Stimulated activated CD4-positive, alpha-beta T cell treated with anti-CD3 and anti-CD28 coated beads, Interleukin-1b, Interleukin-23, amount 100 ng/mL, for 1 hour (primary cell): ENCODE measurements at places on chromosomes 6 and 20.
A peak's percentile ranks its signal among the peaks of the same experiment; 100 is the strongest.

DNA sequence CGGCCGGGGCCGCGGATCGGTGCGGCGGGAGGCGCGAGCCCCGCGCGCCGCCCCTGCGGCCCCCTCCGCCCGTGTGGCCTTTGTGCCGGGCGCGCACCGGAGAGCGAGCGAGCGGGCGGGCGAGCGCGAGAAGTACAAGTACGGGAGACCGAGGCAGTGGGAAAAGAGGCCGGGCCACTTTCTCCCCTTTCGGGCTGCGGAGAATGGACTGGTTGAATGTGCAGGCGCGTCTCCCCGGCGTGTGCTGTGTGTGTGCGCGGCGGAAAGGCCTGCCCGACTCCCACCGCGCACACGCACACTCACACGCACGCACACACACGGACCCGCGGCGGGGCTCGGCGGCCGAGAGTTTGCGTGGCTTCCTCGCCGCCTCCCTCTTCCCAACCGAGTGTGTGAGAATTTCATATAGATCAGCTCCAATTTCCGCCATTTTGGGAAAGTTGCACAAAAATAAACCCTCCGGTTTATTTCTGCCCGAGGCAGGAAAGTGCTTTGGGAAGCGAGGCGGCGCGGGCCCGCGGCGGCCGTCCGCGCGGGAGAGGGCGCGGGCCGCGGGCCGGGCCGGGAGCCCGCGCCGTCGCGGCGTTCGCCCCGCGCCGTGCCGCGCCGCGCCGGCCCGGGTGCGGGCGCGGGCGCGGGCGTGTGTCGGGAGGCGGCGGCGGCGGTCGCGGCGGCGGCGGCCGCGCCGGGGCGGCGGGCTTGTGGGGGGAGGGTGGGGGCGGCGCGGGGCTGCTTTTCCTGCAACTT, 1.1 kb downstream of the L3MBTL3 start:
- peak; percentile 10 for DNase-seq

GRCh38 chr20:18003897-18004296, 35.1 kb downstream of the MGME1 start:
- DNase-seq: no peak

DNA sequence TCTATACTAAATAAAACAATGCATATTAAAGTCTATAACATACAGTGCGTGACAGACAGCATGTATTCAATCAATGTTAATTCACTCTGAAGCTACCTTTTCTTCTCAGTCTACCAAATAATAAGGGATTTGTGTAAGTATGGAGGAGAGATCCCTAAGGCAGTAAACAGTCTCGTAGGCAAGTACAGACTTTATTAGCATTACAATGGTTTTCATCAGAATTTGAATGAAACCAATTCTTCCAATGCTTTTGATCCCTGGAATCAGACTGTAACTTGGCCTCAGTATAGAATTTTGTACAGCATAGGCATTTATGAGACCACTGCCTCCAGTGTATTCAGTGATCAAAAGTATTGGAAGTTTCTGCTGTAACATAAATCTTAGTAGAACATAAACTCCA, 19.5 kb downstream of the LYRM4 start:
- no peak for DNase-seq

DNA sequence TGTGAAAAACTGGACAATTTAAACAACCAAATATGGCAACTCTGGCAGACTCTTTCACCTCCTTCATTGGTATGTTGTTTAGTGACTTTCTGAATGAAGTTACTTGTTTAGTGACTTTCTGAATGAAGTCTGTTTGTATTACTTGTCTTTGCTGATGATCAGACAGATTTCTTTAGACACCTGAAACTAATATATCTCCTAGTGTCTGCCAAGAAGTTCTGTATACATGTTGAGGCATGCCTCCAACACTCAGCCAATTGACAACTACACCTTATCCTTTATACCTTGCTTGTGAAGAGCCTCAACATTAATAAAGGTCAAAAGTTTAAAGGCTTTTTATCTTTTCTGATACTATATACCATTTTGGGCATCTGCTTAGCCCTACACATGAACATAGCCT, 725.4 kb upstream of the EPHA7 start:
- DNase-seq: no peak

DNA sequence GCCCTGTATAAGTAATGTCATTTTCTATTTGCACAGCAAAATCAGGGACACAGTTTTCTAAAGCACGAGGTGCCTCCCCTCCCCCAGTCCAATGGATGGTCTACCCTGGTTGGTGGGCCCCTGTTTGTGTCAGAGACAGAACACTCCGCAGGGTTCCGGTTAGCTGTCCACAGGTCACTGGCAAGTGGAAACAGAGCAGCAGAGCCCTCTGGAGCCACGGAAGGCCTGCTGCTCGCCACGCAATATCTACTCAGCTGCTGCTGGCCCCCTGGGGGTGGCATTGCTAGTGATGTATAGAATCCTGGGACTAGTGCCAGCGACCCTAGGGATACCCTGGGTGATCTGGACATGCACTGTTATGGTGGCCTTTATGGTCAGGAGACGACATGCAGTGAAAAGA, 50.4 kb downstream of the RIN2 start:
- no peak for DNase-seq

- DNase-seq: no peak
Observed at GRCh38 chr6:170038708-170039107, 252.2 kb downstream of the DLL1 start.

DNA sequence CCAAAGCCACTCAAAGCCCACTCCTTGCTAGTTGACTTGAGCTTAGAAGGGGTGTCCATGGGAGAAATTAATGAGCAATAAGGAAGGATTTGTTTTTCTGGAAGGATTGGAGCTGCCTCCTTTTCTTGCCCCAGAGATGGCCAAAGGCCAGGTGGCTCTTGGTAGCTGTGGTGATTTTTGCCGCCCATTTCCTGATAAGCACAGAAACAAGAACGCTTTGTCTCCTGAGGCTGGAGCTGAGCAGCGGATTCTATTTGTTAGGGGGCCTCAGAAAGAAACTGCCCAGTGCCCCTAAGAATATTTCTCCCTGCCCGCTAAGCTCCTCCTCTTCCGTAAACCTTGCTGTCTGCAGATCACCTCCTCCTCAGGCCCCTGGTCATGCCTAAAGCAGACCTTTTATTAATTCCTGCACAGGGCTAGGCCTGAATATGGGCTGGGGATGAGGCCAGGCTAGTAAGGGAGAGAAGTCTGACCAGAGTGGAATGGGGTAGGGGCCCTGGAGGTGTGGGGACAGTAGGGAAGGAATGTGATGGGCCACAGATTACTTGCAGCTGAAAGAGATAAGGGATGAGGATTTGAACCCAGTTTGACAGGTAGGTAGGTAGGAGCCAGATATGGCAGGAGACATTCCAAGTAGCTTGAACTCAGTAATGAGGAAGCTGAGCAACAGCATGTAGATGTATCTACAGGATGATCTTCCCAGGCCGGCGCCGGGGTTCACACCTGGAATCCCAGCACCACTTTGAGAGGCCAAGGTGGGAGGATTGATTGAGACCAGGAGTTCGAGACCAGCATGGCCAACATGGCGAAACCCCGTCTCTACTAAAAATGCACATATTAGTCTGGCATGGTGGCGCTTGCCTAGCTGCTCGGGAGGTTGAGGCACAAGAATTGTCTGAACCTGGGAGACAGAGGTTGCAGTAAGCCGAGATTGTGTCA, 71.2 kb upstream of the NAA20 start:
- no peak for DNase-seq

DNA sequence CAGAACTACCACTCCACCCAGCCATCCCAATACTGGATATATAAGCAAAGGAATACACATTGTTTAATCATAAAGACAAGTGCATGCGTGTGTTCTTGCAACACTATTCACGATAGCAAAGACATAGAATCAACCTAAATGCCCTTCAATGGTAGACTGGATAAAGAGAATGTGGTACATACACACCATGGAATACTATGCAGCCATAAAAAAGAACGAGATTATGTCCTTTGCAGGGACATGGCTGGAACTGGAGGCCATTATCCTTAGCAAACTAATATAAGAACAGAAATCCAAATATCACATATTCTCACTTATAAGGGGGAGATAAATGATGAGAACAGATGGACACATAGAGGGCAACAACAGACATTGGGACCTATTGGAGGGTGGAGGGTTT, 156.6 kb downstream of the LRRC1 start:
- no peak for DNase-seq

DNA sequence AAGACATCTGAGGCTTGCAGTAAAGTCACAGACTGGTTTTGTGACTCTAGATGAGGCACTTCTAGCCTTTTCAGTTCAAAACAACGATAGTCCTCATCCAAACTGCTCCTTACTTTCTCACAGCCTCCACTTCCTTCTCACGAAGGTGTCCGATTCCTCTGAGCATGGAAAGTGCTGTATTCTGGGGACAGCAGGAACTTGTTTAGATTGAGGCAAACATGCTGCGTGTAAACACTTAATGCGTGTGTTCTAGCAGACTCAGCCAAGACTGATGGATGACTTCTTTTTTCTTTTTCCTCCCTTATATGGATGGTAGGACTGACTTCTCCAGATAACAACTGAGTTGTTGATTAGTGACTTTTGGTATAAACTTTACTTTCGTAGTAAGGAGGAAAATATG, 80.2 kb upstream of the PRDM1 start:
- no peak for DNase-seq

DNA sequence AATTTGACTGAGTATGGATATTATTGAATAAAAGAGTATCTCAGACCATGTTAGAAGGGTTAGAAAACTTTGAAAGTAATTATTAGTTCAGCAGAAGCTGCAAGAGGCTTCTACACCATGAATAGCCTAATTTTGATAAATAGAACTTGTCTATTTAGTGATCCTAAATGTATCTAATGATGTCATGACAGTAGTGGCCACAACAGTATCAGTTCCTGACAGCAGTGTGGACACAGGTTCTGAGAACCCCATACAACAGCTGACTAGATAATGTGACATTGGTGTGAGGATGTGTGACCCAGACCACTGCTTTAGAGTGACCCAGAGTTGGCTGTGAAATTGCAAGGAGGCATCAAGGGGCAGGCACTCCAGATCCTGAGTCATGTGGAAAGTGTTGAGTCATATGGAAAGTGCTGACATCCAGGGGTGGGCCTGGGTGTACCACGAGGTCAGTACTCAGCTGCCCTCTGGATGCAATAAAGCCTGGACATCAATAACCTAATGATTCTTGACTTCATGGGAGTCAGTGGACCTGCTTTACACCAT, 754.7 kb downstream of the DHX35 start:
- no peak for DNase-seq

GRCh38 chr6:129590408-129591022, 119.5 kb downstream of the ARHGAP18 start:
- no peak for DNase-seq

DNA sequence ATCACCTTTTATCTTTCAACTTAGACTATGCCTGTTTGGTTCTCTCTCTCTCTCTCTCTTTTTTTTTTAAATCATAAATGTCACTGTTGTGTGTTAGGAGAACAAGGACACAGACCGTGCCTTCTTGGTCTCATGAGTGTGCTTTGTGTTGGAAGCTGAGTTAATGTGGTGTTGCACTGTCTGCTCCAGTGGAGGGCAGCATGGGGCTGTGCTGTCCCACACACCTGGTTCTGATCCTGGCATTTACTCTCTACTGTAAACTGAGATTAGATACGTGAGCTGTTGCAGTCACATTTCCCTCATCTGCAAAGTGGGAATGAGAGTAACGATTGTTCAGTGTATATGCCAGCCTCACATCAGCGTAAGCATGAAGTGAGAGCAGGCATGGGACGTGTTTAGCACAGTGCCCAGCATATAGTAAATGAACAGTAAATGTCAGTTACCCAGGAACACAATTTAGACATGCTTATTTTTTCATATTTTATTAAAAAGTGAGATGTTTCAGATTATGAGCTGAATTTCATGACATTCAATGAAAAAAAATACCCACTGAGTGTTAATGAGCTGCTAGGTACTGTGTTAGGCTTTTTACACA, 161.1 kb downstream of the FARS2 start:
- no peak for DNase-seq

DNA sequence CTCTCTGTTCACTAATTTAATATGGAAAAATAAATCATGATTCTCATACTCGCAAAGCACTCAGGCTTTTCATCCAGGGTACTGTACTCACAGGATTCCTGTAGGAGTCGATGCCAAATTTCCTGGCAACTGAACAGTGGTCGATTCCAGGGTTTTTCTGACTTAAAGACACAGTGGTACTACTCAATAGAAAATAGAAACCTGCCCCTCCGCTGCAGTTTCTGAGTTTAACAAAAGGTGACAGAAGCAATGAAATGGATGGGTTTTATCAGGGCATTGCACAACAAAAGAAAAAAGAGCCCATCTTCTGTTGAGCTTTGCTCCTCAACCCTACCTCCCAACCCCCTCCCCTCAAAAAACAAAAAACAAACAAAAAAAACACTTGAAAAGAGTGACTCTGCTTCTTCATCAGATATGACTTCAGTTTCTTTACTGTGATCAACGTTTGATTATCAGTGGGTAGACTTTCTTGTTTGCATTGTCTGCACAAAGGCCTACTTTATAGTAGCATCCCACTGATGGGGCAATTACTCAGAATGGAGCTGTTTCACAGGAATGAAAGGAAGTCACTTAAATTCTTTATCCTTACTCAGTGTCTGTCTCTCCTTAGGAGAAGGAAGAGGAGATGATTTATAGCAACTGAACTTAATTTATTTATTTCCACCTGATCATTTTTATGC, 96.2 kb upstream of the FOXO3 start:
- DNase-seq: no peak

GRCh38 chr20:50594591-50595432, 84.6 kb downstream of the PTPN1 start:
- DNase-seq: no peak

DNA sequence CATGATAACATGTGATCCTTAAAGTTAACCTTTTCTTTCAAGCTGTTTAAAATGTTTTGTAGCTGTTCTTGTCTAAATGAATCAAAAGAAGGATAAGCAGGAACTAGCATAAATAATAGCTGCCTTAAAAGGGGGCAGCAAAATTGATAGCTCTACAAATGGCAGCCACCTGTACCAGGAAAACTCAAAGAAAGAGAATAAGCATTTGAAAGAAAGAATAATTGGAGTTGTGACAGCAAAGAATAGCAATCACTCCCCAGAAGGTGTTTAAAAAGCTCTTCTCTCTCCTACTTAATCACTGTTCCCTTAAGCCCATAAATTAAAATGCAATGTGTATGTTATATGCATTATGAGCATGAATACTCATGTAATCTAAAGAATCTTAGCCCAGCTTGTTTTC, 114.6 kb downstream of the SIM1 start:
- no peak for DNase-seq

- DNase-seq: no peak
Observed at GRCh38 chr6:152471456-152472265, 165.5 kb downstream of the SYNE1 start.

GRCh38 chr6:122059918-122060317, 339.5 kb upstream of the HSF2 start:
- no peak for DNase-seq

GRCh38 chr20:1431158-1431557, 35.5 kb downstream of the NSFL1C start:
- no peak for DNase-seq

DNA sequence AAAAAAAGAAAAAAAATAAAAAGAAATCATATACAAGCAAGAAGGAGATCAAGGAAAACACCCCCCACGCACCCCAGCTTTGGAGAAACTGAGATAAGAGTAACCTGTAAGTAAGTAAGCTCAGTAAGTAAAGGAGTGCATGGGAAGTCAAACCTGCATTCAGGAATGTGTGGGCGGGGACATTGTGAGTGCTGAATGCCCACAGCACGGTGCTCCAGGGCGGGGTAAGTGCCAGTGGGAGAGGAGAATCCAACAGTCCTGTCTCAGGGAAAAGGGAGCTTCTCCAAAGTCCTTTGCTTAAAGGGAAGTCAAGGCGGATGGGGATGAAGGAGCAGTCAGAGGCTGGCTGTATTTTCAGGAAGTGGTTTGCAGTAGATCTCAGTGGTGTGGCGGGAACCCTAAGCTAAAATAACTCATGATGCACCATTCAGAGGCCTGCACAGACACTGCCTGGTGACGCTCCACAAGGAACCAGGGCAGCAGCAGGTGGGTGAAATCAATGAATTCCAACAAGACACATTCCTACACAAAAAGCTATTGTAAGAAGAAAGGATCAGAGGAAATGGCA, 368.0 kb downstream of the QKI start:
- DNase-seq: no peak
